Amygdala (tissue), 56 donors: ENCODE measurements at places on chromosomes 12 and 14.
A peak's percentile ranks its signal among the peaks of the same experiment; 100 is the strongest.

DNA sequence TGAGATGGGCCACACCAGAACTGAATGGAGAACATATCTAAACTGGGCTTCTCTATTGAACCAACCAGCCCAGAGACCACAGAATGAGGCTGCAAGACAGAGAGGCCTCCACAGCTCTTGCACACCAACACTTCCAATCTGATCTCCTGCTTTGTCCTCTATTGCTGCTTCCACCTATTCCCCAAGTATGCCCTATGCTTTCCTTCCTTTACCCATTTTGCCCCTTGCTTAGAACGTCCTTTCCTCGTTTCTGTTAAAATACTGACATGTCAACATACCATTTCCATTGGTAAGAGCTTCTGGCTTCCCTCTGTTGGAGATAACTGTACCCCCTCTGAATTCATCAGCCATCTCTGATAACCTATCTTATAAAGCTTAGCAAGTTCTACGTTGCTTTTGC is 2.8 kb downstream of the SLC2A13 start:
- no peak for DNase-seq

- no peak for DNase-seq
Observed at GRCh38 chr12:98736352-98737321, 91.5 kb downstream of the APAF1 start.

DNA sequence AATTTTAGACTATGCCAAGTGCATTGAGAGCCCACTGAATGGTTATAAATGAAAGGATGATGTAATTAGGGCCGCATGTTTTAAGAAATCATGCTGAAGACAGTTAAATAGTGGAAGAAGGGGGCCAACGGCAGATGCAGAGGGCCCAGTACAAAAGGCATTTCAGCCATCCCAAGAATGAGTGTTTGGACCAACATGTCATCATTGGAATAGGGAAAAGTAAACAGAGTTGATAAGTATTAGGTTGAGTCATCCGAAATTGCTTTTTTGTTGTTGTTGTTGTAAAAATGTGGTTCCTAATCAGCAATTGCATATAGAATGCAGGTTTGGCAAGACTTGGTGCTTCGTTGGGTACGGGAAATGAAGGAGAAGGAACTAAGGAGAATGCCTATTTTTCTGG is 29.5 kb downstream of the BMP4 start:
- no peak for DNase-seq

DNA sequence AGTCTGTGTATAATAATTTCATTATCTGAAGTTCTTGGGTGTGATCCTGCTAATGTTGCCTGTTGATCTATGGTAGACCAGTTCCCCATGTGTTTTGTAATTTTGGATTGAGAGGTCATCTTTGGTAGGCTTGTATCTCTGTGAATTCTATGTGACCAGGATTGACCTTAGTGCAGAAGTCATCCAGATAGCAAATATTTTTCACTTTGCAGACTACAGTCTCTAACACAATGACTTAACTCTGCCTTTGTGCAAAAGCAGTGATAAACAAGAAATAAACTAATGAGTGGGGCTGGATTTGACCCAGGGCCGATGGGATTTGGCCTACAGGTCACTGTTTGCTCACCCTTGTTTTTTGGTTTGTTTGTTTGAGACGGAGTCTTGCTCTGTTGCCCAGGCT is 144.6 kb upstream of the MYL2 start:
- DNase-seq, result no peak

GRCh38 chr12:76643438-76643837 is 83.9 kb upstream of the OSBPL8 start:
- no peak for DNase-seq

- peak; percentile 94 for DNase-seq
Observed at GRCh38 chr12:57846577-57847319, at the start of gene CTDSP2. Gene CTDSP2 (minus strand): TSS chr12:57846729. CDS start chr12:57846435, 294 bp downstream.

DNA sequence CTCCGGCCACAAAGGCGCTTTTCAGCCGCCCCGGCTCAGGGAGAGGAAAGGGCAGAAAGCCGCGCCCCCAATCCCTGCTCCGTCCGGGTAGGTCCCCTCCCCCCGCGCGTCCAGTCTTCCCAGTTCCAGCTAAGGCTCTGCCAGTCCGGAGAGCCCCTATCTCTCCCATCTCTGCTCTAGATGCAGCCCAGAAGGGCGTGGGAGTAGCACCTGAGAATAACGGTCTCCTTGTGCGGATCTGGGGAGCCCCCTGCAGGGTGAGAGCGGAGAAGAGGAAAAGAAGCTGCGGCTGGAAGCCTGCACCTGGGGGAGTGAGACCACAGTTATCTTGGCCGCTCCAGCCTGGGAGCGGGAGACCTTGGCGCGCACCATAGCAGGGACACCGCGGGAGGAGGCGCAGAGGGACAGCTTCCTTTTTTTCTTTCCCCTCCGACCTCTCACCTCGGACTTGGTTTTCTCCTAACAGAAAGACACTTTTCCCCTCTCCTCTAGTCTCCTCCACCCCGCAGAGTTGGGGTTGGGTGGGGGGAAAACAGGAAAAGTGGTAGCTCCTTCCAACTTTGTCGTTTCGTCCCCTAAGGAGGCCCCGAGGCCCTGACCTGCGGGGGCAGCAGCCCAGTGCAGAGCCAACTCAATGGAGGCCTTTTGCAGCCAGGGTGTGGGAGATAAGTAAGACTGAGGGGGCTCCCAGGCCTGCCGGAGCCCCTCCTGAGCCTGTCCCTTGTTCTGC is 2.4 kb downstream of the DHH start:
- no peak for DNase-seq

DNA sequence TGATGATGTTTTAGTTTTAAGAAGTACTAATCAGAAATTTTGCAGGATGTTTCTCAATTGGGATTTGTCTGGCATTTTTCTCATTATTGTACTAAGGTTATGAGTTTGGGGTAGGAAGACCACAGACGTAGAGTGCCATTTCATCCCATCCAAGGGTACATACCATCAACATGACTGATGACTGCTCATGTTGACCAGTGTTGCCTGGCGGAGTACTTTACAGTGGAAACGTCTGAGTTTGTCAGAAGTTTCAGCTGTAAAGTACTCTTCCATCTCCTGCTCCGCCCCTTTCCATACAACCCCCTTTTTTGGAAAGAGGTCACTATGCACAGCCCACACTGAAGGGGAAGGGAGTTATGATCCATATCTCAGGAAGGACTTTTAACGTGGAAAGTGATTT is 74.2 kb downstream of the RCOR1 start:
- no peak for DNase-seq

DNA sequence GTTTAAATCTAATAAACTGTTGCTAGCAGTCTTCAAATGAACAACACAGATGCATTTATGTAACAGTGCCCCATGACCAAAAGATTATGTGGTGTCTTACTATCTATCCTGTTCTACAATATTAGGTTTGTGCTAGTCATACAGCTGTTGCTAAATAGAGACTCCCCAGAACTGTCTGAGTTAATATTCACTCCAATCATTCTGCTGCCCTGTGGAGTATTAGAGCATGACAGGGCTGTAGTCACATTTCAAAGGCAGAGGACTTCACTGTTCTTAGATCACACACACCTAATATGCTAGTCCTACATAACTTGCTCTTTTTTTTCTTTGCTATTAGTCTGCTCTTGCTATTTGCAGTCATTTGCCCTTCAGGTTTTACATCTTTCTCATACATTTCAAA is 157.6 kb upstream of the MDGA2 start:
- DNase-seq, result no peak

DNA sequence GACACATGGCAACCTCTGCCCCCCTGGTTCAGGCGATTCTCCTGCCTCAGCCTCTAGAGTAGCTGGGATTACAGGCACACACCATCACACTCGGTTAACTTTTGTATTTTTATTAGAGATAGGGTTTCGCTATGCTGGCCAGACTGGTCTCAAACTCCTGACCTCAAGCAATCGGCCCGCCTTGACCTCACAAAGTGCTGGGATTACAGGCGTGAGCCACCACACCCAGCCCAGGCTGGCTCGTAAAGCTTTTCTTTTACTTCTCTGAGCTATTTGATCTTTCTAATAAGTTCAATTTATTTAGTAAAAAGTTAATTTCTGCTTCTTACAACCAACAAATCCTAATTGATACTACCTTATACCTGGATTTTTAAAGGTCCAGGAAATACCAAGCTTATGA is 127.4 kb upstream of the KRR1 start:
- no peak for DNase-seq

DNA sequence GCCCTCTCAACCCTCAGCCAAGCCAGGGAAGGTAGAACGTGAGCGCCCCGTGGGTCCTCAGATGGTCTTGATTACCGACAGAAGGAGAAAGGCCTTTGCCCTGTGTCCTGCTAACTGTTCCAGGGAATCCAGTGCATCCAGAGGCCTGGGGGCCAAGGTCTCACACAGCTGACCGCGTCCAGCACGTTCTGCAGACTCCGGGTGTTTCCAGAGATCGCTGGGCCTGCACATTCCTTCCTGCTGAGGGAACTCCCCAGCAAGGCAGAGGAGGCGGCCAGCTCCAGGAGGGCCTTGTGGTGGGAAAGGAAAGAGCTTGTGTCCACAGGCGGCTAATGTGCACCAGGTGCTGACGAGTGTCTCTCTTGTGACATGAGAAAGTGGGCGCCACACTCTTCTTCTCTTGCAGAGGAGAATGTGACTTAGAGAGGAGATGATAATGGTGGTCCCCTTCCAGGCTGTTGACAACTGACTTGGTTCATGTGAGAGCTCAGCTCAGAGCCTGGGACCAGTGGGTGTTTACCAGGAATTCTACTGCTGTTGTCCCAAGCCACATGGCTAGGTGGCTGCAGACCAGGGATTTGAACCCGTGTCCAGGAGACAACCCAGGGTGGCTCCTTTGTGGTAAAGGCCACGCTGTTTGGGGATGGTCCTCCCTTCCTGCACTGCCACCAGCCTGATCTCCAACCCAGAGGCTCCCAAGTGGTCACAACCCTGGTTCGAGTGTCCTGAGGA is 46.8 kb upstream of the DLK1 start:
- DNase-seq, result no peak

DNA sequence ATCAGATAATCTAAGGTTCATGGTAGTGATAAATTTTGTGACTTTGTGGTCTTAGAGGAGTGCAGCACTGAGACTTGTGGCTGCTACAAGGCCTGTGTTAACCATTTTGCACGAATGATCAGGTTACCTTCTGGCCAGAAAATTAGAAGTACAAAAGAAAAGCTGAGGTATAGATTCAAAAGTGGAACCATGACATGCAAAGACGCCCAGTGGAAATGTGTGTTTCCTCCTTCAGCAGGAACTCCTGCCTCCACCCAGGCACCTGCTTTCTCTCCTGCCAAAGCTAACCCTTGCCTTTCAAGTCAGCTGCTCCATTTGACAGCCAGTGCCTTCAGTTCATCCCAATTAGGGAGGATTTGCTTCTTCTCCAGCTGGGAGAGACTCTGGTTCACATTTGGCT is 10.1 kb downstream of the PDE6H start:
- no peak for DNase-seq

- DNase-seq, result no peak
Observed at GRCh38 chr14:101123618-101124510, 220.3 kb upstream of the RTL1 start.

- DNase-seq, result no peak
Observed at GRCh38 chr12:67515679-67516340, 132.7 kb upstream of the DYRK2 start.

GRCh38 chr12:120930032-120930431 is 25.9 kb upstream of the SPPL3 start:
- DNase-seq, result no peak

DNA sequence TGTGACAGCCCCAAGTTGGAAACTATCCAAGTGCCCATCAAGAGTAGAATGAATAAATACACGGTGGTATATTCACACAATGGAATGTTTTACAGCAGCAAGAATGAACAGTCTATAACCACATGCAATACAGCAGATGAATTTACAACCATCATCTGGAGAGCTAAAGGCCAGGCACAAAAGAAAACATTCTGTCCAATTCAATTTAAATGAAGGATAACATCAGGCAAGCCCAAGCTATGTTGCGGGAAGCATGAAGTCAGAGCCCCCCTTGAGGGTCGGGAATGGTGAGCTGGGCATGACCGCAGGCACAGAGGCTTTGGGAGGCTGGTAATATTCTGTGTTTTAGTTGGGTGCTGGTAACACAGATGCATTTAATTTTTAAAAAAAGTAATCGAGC is 76.0 kb downstream of the SYNE3 start:
- no peak for DNase-seq

DNA sequence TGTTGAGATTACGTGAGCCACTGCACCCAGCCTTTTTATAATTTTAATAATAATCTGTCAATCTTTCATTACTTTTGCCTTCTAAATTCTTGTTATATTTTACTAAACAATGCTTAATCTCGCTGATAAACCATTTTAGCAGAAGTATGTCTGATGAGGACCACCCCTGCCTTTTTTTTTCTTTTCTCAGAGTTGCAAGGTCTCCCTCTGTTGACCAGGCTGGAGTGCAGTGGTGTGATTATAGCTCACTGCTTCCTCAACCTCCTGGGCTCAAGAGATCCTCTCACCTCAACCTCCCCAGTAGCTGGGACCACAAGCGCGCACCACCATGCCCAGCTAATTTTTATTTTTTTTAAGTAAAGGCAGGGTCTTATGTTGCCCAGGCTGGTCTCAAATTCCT is 118.6 kb upstream of the DNM1L start:
- no peak for DNase-seq

GRCh38 chr14:64510825-64511671 is 6.5 kb downstream of the ZBTB1 start:
- peak; percentile 4 for DNase-seq

DNA sequence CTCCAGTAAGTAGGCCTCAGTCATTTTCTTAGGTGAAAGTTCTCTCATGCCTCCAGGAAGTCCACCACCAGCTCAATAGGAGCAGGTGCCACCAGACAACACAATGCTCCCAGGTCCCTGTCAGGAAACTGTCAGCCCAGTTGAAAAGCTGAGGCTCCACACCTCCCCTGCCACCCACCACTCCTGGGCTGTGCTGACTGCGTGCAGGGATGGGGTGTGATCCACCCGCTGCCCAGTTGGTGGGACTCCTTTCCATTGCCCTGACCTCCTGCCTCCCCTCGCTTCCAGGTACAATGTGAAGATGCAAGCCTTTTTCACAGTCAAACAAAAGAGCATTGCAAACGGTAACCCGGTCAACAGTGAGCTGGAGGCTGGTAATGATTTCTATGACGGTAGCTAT is 64.8 kb upstream of the RIN3 start:
- DNase-seq, result no peak

DNA sequence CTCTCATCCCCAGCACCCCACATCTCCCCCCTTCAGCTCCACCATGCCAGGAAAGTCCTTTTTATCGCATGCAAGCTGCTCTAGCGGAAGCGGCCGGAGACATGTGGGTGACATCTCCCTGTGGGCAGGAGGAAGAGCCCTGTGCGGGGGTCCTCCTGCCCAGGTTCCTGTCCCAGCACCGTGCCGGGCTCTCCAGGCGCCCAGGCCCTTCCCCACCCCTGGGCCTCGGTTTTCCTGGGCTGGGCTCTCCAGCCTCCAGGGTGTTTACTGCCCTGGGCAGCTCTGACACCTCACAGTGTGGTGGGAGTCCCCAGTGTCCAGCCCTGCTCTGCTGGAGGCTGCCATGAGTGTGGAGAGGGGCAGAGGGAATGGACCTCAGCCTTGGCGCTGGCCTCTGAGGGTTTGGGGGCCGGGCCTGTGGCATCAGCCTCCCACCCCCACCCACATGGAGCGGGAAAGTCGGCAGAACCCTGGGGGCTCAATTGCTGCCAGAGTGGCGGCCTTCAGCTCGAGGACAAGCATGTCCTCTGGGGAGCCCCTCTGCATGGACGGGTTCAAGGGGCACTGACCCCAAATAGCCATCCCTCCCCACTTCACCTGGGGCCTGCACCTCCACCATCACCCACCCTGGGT is 16.9 kb downstream of the ASPG start:
- no peak for DNase-seq

- no peak for DNase-seq
Observed at GRCh38 chr12:77645966-77646598, 184.6 kb upstream of the NAV3 start.
